ENCODE measurements at places on chromosomes 6 and 20. TPM values are rescaled to one million over a fixed set of nuclear protein-coding genes. Genes with fewer than 3 reads are reported as not detected.

The GLYATL3 gene
- 0.09 TPM for polyA plus RNA-seq

The POLR3F gene
- polyA plus RNA-seq = 2.5 TPM

The CTCFL gene
- polyA plus RNA-seq = not detected

The JPH2 gene
- polyA plus RNA-seq = 0.17 TPM

The RNF39 gene
- polyA plus RNA-seq = 0.13 TPM

The BPIFB1 gene
- polyA plus RNA-seq = not detected

The CCDC170 gene
- polyA plus RNA-seq = 0.53 TPM

The TFB1M gene
- polyA plus RNA-seq = 9.8 TPM

The EMILIN3 gene
- 0.05 TPM for polyA plus RNA-seq

The BPIFA1 gene
- not detected for polyA plus RNA-seq

The SLC35D3 gene
- not detected for polyA plus RNA-seq

The CRYBG1 gene
- 2.3 TPM for polyA plus RNA-seq

The SNAI1 gene
- polyA plus RNA-seq = 3.4 TPM

The TREML2 gene
- 0.04 TPM for polyA plus RNA-seq

The RAB23 gene
- polyA plus RNA-seq = 0.60 TPM

The SRXN1 gene
- polyA plus RNA-seq = 60.2 TPM

The HEY2 gene
- 2.0 TPM for polyA plus RNA-seq

The BCAS1 gene
- 0.02 TPM for polyA plus RNA-seq

The TCF15 gene
- polyA plus RNA-seq = not detected

Data from liver (tissue), 10 donors.